ENCODE measurements at places on chromosomes 16 and 17.
A peak's percentile ranks its signal among the peaks of the same experiment; 100 is the strongest.

GRCh38 chr17:69711541-69711940 lies 297.0 kb downstream of the MAP2K6 start:
- DNase-seq, result no peak

DNA sequence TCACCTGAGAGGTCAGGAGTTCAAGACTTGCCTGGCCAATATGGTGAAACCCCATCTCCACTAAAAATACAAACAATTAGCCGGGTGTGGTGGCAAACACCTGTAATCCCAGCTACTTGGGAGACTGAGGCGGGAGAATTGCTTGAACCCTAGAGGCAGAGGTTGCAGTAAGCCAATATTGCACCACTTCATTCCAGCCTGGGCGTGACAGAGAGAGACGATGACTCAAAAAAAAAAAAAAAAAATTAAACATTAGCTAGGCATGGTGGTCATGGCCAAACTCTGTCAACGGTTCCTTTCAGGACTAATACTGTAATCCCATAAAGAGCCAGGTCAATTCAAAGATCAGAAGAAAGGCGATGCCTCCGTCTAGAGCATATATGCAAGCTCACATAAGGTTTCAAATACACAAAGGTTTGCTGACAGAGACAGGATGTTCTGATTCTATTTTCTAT lies 2.4 kb downstream of the RNF157 start:
- DNase-seq, result no peak

GRCh38 chr17:4170639-4171280 lies 27.8 kb downstream of the CYB5D2 start:
- DNase-seq, result no peak

DNA sequence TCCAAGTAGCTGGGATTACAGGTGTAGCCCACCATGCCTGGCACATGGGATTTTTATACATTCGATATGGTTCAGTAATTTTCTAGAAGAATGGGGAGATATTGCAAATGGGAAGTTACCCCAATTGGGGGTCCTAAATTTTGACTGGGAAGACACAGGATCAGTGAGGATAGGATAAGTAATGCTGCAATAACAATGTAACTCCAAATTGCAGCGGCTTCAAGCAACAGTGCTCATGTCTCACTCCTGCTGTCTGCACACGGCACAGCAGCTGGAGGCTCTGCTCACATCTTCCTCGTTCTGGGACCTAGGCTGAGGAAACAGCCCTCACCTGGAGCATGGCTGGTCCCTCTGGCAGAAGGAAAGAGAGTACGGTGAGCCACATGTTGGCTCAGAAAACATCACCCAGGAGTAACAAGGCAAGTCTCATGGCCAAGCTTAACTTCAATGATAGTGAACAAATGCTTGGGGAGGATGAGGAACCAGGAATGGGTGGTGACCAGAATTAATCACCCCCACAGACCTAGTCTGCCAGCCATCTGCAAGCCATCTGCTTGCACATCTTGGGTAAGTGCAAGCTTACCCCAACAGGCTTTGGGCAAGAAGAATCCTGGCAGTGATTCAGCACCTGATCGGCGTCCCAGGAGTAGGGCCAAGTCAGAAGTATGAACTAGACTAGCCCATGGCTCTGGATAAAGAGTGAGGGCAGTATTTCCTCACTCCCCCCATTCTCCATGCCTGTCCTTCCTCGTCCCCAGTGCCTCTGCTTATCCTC lies 229.2 kb downstream of the COPRS start:
- no peak for DNase-seq

DNA sequence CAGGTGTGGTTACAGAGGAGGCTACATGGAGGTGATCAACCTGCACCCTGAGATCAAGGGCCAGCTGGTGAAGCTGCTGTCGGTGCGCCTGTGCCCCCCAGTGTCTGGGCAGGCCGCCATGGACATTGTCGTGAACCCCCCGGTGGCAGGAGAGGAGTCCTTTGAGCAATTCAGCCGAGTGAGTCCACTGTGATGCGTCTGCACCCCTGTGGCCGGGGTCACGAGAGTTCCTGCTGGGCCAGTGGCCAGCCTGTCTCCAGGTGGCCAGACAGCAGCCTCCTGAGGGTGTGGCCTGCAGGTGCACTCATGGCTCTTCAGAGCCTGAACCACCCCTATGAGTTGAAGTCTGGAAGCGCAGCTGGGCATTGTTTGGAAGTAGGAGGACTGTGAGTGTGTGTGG lies 38.1 kb downstream of the GPT2 start:
- no peak for DNase-seq

- DNase-seq, result no peak
Measured at GRCh38 chr17:43540821-43541674, 5.1 kb downstream of the ETV4 start.

- peak; percentile 13 for DNase-seq
Measured at GRCh38 chr16:617855-618254, 12.9 kb upstream of the WFIKKN1 start.

DNA sequence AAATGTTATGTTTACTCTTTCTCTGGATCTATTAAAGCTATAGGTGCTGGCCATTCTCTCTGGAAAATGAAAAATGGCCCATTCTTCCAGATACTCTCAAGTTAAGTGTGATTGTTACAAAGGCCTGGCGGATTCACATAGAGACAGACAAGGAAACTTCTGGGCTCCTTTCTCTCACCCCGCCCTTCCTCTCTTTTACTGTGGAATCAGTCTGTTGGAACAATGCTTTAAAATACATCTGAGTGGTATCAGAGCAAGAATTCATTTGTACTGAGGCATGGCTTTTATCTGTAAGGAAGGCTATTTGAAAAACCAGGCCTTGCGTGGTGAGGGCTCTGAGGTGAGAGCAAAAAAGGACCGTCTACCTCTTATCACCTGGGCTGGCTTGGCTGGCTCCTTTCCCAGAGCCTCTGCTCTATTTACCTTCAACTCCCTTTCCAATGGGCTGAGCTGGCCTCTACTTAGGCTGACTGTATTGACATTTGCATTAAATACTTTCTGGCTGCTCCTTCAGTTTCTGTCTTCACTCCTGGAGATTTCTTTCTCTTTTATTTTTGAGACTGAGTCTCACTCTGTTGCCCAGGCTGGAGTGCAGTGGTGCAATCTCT lies 274.0 kb downstream of the PHKB start:
- DNase-seq, result no peak

GRCh38 chr16:53100131-53100748 lies 45.4 kb downstream of the CHD9 start:
- no peak for DNase-seq

GRCh38 chr17:35616536-35616935 lies 29.4 kb downstream of the AP2B1 start:
- no peak for DNase-seq

DNA sequence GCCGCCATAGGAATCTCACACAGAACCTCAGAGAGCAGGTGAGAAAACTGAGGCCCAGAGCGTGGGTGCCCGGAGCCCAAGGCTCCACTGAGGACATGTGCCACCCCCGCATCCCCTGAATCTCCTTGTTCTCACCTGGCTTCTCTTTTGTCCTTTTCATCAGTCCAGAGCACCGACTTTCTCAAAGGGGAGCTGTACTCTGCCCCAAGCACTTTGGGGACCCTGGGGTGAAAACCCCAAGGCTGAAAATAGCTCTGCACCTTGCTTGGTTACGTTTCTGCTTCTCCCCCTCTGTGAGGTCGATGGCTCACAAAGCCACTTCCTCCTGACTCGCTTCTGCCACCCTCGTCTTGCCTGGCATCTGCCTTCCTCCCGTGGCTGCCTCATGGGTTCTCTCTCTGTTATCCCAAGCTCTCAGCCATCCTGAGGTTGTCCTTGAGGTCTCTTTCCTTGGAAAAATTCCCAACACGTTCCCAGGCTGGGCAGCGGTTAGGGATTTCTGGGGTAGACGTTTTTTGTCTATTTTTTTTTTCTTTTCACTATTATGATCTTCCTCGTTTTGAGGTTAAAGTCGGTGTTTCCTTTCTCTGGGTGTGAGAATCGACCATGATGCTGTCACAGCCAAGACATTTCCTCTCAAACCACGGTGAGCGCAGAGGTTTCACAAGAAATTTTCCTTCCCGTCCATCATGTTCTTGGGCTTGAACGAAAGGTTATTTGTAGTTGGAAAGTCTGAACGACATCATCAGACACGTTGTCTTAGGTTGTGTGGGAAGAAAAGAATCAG lies 37.2 kb downstream of the IRF8 start:
- DNase-seq, result no peak

DNA sequence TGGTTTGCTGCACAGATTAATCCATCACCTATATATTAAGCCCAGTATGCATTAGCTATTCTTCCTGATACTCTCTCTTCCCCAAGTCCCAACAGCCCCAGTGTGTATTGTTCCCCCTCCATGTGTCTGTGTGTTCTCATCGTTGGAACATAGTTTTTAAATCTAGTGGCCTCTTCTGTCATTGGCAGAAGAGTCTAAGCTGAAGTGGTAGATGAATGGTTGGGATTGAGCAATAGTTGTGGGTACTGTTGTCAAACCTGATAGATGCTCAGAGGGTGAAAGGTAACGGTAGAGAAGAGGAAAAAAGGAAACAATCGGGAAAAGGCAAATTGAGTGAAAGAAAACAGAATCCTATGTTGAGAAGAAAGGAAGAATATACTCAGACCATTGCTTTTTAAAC lies 29.9 kb downstream of the MAP3K3 start:
- no peak for DNase-seq

- no peak for DNase-seq
Measured at GRCh38 chr17:35674552-35674951, 56.9 kb upstream of the RASL10B start.

DNA sequence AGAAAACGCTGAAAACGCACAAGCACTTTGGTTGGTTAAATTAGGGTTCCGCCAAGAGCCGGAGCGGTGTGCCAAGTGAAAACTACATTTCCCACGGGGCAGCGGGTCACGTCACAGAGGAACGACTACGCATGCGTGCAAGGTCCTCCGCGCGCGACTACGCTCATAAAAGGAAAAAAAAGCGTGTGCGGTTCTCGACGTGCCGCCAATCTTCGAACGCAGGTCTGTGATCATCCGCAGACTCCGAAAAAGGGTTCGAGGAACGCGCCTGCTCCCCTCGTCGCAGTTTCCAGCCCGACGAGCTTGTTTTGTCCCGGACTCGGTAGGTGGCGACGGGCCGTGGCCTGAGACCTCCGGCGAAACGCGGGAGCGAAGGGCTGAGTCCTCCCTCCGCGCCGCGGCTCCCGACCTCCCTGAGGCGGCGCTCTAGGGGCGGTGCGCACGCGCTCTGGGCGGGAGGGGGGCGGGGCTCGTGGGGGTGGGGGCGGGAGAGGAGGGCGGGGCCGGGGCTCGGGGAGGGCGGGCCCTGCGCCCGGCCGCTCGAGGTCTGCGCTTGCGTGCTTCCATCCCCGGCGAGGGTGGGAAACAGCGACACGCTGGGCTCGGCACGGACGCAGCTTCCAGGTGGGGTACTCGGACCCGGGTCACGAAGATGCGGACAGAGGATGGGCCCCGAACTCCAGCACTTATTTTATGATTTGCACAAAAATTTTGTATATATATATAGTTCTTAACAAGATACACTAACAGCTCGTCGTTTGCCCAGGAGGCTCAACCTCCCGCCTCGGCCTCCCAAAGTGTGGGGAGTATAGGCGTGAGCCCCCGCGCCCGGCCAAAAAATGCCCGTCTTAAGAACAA lies at the start of gene SGF29:
Gene SGF29 (plus strand): TSS at position 145 of the 858 bp plus-strand sequence. CDS start 27,150 bp downstream, outside the sequence.
- DNase-seq, result peak; percentile 95

DNA sequence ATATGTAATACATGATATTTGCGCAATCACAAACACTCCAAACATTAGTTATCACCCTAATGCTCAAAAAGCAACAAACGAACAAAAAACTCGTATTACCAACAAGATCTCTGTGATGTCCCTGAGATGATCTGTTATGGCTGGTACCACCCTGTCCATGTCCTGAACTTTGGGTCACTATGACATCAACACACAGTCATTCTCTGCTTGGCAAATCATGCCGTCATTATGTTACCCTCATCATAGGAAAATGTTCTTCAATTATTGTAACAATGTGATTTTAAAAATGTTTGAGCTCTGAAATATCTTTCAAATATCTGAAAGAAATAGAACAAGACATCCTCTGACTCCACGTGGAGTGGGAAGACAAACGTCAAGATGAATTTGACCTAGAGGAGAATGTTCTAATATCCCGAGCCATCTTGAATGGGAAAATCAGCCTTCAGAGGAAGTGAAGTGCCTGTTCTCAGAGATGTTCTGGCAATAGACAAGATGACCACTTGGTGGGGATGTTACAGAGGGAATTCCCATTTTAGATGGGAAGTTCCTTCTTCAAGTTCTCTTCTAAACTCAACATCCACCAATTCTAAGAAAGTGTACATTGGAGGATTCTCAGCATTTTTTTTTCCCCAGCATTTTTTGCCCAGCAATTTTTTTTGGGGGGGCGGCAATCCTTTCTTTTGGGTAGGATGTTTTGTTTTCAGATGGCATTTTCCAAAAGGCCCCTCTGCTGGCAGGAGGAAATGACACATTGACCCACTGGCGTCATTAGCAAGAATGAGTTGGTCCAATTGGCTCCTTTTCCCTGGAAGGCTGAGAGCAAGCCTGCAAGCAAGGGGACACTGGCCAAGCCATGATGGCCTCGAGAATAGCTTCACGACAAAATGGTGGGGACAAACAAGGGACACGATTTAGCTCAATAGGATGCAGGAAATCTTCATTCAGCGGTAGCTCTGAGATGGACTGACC lies 3.7 kb upstream of the HSD17B2 start:
- no peak for DNase-seq

- no peak for DNase-seq
Measured at GRCh38 chr16:54248863-54249710, 37.5 kb downstream of the IRX3 start.

DNA sequence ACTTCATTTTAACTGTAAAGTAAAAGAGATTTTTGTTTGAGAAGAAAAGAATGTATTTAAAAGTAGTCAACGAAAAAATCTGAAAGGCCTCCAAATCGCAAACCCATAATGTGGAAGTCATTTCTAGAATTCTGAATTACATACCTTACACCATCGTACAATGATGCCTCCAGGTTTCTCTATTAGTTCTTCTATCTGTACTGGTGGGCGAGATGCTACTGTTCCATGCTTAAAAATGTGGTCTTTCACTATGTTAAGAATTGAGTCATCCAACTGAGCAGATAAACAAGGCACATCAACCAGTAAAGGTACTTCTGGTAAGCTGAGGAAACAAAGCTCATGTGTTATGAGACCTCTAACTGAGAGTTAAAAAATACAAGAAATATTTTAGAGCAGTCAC lies 28.5 kb downstream of the CRLF3 start:
- no peak for DNase-seq

GRCh38 chr17:7196651-7197401 lies 17.7 kb upstream of the ASGR1 start:
- DNase-seq, result no peak

GRCh38 chr17:33987162-33987561 lies 267.9 kb upstream of the CCL2 start:
- no peak for DNase-seq

DNA sequence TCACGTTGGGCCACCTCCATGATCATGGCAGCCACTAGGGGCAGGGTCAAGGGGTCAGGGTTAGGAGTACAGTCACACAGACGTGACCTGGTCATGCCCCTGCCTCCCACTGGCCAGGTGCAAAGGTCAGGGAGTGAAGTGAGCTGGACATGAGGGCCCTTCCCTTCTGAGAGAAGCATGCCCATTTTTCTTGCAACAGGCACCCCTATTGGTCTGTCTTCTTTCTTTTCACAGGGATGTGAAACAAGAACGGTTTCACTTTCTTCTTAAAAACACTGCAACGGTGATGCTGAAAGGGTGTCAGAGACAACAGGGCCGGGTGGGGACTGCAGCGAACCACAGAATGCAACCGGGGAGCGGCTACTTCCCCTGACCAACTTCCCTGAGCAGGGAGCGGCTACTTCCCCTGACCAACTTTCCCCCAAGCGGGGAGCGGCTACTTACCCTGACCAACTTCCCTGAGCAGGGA lies 52.1 kb upstream of the DOC2B start:
- DNase-seq, result no peak
